Omental fat pad (tissue), 4 donors: ENCODE measurements at places on chromosomes 5 and 9. TPM values are rescaled to one million over a fixed set of nuclear protein-coding genes. Genes with fewer than 3 reads are reported as not detected.
A peak's percentile ranks its signal among the peaks of the same experiment; 100 is the strongest.

The SH3PXD2B gene
- total RNA-seq, result 29.3 TPM

The CD74 gene
- total RNA-seq, result 582 TPM

DNA sequence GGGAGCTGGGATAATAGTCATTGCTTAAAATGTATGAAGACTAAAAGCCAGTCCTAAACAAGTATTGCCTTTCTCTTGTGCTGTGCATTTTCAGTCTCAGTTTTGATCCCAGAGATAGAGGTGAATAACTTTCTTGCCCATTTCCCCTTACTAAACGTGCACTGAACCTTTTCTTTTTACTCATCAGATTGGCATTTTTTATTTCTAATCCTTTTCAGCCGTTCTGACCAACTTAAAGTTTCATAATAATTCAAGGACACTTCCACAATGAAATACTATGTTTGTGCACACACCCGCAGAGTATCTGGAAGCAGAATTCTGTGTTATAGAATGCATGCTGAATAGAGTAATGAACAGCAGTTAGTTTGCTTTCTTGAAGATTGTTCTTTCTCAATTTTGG, 343.6 kb downstream of the LRRC70 start:
- no peak for DNase-seq

- no peak for DNase-seq
Observed at GRCh38 chr5:83453937-83454336, 17.6 kb upstream of the VCAN start.

GRCh38 chr5:35785601-35786085, 71.0 kb upstream of the IL7R start:
- DNase-seq, result no peak

The EDIL3 gene
- 4.0 TPM for total RNA-seq

- no peak for DNase-seq
Observed at GRCh38 chr9:16732546-16732945, 137.9 kb downstream of the BNC2 start.

The CDH9 gene
- not detected for total RNA-seq

The MELK gene
- total RNA-seq, result 2.6 TPM

DNA sequence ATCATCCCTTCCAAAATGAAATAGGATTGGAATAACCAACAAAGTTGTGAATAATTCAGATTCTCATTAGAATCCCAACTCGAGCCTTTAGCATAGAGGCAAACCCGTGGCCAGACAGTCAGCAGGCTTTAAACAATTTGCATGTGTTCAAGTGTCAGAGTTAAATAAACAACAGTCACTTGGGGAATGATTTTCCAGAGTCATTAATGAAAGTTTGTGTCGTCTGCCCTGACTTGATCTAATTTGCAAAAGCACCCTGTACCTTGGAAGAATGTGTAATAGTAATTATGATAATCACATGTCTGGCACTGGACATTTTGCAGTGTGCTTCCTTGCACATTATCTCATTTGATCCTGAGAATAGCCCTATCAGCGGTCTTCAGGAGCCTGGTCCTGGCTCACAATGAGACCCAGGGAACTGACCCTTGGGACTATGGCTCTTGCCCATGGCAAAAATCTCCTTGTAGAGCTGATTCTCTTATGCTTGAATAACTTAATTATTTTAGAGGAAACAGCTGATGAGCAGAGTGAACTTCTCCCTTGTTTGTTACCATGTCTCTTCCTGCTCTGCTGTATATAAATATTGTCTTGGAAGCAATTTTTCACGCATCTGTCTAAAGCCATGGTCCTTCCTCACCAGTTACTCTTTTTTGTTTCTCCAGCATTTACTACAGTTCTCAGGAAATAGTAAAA, 272.7 kb downstream of the NR3C1 start:
- DNase-seq, result no peak

DNA sequence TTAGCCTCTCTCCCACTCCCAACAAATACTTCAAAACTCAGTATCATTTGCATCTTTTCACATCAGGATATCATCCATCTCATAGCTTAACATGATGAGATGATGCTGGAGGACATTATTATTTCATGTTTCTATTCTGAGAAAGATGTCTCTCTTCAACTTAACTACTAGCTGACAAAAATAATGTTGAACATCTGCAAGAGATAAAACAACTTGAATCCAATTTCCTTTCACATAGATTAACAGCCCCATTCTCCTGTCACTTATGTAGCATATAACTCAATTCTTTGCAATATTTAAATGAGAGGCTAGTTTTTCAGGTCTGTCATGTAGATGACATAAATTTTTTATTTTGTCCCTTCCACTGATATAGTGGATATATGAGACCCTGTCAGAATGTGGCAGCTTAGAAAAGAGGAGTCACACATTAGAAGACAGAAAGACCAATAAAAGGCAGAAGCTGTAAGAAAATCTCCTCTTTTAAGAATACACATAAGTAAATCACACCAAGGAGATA, 239.2 kb upstream of the KIF2A start:
- no peak for DNase-seq

DNA sequence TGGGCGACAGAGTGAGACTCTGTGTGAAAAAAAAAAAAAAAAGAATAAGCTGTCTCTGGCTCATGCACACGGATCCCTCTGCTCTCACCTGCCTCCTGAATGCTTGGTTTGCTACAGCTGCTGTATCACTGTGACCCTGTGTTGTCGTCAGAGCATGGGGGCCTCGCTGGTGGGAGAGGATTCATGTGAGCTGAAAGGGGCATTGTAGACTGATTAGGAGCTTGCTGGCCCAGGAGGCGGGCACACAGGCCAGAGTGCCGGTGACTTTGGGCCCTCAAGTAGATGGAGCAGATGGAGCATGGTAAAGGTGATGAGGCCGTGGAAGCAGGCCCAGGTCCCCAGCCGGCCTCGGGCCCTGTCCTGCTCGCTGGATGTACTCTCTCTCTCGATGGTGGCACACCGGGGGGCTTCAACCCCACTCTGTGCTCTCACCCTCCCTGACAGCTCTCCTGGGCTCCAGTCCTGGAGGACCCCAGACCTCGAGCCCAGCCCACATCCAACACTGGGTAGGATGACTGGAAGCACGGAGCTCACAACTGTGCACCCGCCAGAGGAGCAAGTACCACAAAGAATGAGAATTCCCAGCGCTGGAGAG, 7.1 kb downstream of the FLT4 start:
- peak; percentile 5 for DNase-seq
